Liver (tissue), 10 donors: ENCODE measurements at places on chromosomes 7 and 10. TPM values are rescaled to one million over a fixed set of nuclear protein-coding genes. Genes with fewer than 3 reads are reported as not detected.

LLCFC1 gene
- not detected for total RNA-seq

DNA sequence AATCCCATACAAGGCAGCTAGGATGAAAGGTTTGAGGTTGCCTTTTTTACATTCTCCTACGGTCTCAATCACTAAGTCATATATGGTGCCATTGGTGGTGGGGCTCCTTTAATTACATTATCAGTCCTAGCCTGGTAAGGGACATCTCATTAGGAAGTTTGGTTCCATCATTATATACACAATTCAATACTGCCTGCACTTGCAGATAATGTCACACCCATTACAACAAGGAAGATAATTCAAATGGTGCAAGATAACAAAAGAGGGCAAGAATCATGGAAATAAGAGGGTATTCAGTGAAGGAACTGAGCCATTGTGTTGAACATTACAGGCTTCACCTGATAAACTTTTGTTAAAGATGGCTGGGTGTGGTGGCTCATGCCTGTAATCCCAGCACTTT, 1.7 kb upstream of the TMEM248 start:
- DNase-seq, result no peak
- no peaks in the 10 kb centered on the region for H3K27me3 ChIP-seq
- peaks cover 29% of the 10 kb centered on the region for H3K4me1 ChIP-seq
- H3K27ac ChIP-seq, result no peak overlapping the region
- H3K36me3 ChIP-seq, result no peaks in the 10 kb centered on the region

DNA sequence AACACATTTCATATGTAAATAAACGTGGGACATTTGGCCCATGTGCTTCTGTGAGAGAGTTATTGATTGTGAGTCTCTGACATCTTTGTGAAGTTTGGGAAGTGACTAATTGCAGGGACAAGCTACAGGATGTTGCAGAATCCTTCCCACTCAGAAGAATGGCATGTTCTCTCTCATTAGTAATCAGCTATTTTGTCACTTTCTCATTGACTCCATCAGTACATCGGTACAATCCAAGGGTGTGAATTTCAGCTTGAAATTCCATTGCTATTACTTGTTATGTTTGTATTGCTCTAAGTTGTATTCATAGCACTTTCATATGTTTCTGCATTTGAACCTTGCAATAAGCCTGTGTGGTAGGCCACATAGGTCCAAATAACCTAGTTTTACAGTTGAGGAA, 100.0 kb upstream of the KCNMA1 start:
- H3K27ac ChIP-seq, result no peak overlapping the region
- no peaks in the 10 kb centered on the region for H3K36me3 ChIP-seq
- H3K27me3 ChIP-seq, result no peaks in the 10 kb centered on the region
- H3K4me3 ChIP-seq, result no peak overlapping the region
- DNase-seq, result no peak

GRCh38 chr7:69898189-69898588, 299.9 kb downstream of the AUTS2 start:
- DNase-seq, result no peak
- H3K27ac ChIP-seq, result no peak overlapping the region
- H3K36me3 ChIP-seq, result no peaks in the 10 kb centered on the region
- H3K27me3 ChIP-seq, result no peaks in the 10 kb centered on the region
- H3K4me1 ChIP-seq, result no peaks in the 10 kb centered on the region

DNA sequence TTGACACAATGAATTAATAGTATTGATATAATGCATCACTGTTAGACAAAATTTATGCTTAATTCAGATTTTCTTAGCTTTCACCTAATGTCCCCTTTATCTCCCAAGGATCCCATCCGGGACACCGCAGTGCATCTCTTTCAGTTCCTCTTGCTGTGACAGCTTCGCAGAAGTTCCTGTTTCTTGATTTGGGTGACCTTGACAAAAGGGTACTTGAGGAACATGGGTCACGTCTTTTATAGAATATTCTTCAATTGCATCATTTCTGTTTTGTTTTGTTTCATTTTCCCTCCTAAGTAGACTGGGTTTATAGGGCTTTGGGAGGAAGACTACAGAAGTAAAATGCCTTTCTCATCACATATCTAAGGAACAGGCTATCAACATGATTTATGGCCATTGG, 453.2 kb downstream of the DPP6 start:
- H3K27me3 ChIP-seq, result no peaks in the 10 kb centered on the region
- H3K27ac ChIP-seq, result no peak overlapping the region
- no peaks in the 10 kb centered on the region for H3K36me3 ChIP-seq
- no peaks in the 10 kb centered on the region for H3K4me1 ChIP-seq
- no peak for DNase-seq

OR2A1 gene
- total RNA-seq, result not detected

DNA sequence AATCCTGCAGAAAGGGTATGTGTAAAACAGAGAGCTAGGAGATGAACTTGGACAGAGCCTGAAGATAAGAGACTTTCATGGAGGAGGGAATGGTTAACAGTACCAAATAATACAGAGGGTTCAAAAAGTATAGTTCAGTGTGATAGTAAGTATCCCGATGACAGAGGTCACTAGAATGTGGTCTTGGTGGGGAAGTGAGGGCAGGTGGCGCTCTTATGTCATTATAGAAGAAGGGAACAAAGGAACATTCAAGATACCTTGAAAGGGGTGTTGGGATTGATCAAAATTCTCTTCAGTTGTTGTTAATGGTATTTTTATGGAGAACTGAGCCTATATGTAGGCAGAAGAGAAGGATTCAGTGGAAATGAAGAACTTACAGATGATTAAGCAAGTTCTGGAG, 312.5 kb downstream of the SUGCT start:
- no peaks in the 10 kb centered on the region for H3K4me1 ChIP-seq
- H3K27ac ChIP-seq, result no peak overlapping the region
- DNase-seq, result no peak
- no peaks in the 10 kb centered on the region for H3K36me3 ChIP-seq
- H3K27me3 ChIP-seq, result no peaks in the 10 kb centered on the region
- no peak overlapping the region for H3K4me3 ChIP-seq

DNA sequence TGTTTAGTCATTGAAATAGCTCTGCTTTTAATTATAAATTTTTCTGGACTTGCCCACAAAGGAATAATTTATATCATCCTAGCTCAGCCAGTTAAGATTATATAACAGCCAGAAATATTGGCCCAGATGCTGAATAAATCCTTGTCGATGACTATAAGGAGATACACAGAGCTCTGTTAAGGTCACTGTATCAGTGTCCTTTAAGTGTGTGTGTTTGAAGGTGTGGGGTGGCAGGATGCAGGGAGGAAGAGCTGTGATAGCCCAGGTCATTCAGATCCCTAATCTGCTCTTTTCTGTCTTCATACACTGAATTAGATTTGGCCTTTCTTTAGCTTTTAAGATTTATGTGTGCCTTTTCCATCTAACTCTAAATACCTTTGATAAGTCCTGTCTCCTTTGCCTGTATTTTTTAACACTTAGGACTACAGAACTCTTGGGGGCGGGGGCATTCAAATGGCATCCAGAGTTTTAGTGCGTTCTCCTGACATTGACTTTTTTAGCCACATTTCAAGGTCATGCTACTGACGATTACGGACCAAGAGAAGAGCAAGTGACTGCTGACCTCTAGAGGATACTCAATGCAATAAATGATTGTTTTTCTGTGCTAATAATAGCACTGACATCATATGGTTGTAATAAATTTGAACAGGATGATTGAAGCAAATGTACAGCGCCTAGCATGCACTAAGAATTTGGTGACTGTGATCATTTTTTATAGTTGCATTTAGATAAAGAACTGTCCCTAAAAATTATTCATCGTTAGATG, 172.3 kb downstream of the CACNB2 start:
- no peak for DNase-seq
- no peaks in the 10 kb centered on the region for H3K36me3 ChIP-seq
- no peak overlapping the region for H3K4me3 ChIP-seq
- peak overlapping the region; percentile 30 for H3K27ac ChIP-seq
- peaks cover 1% of the 10 kb centered on the region for H3K4me1 ChIP-seq

TMEM26 gene
- total RNA-seq, result 5.5 TPM

DNA sequence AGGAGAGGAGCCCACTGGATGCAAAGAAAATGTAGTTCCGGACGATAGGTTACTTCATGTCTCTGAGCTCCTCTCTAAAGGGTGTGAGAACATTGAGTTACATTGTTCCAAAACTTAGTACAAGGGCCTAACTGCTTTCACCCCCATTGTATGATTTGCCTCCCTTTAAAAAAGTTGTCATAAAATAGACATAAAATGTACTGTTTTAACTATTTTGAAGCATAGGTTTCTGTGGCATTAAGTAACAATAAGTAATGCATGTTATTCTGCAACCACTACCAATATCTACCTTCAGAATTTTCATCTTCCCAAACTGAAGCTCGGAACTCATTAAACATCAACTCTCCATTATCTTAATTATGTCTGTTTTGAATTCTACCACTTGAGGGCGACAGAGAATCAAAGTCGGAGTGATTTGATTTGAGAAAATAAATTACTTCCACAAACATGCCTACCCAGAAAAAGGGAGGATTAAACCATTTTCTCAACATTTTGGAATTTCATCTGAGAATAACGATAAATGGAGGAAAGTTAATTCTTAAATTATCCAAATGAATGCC, 2.7 kb downstream of the IGFBP1 start:
- peaks cover 9% of the 10 kb centered on the region for H3K36me3 ChIP-seq
- peaks cover 3% of the 10 kb centered on the region for H3K4me1 ChIP-seq
- H3K27me3 ChIP-seq, result no peaks in the 10 kb centered on the region
- no peak for DNase-seq
- no peak overlapping the region for H3K4me3 ChIP-seq

ANKRD2 gene
- not detected for total RNA-seq

- H3K27ac ChIP-seq, result no peak overlapping the region
- no peaks in the 10 kb centered on the region for H3K27me3 ChIP-seq
- H3K36me3 ChIP-seq, result no peaks in the 10 kb centered on the region
- no peak overlapping the region for H3K4me3 ChIP-seq
- no peaks in the 10 kb centered on the region for H3K4me1 ChIP-seq
- DNase-seq, result no peak
These were observed 56.1 kb downstream of the SLIT1 start for GRCh38 chr10:97129666-97130065.

GRID1 gene
- total RNA-seq, result 0.14 TPM
